ENCODE measurements at places on chromosomes 1 and 21.

DNA sequence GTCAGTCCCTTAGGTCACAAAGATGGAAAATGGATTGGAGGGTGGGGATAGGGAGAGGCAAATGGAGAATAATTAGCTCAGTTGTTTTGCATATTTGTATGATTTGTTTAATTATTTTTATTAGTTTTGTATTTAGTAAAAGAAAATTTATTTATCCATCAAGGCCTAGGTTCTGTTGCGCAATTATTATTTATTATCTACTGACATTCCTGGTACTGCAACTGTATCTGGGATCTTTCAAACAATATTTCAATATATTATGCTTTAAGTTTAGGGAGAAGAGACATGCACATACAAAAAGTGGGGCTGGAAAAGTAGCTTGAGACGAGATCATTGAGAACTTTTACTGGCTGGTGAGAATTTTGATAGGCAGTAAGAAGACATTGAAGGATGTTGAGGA lies 316.4 kb upstream of the SGIP1 start:
- no peak for DNase-seq

DNA sequence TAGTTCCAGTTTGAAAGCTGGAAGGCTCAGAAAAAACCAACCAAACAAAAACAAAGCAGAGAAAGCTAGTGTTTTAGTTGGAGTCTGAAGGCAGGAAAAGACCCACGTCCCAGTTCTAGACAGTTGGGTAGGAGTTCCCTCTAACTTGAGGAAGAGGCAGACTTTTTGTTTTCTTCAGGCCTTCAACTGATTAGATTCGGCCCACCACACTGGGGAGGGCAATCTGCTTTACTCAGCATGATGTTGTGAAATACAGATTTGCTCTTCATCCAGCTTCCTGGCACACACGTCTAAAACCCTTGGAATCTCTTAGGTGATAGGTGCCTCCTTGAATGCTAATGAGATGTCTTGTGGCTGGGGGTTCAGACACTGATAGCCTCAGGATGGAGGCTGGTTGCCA lies 49.1 kb upstream of the CSF3R start:
- no peak for DNase-seq

- no peak for DNase-seq
Measured at GRCh38 chr1:164380893-164381292, 178.1 kb upstream of the PBX1 start.

GRCh38 chr1:53892911-53893310 lies 1.1 kb upstream of the DIO1 start:
- DNase-seq: no peak

All from NCI-H2029 (cell line).